ENCODE measurements at places on chromosomes 3 and 15.

GRCh38 chr15:78092261-78093041 is at the start of gene SH2D7:
Gene SH2D7, plus strand, starts transcription at chr15:78092561. Its CDS starts 24 bp downstream, at chr15:78092585.
- no peak for DNase-seq

DNA sequence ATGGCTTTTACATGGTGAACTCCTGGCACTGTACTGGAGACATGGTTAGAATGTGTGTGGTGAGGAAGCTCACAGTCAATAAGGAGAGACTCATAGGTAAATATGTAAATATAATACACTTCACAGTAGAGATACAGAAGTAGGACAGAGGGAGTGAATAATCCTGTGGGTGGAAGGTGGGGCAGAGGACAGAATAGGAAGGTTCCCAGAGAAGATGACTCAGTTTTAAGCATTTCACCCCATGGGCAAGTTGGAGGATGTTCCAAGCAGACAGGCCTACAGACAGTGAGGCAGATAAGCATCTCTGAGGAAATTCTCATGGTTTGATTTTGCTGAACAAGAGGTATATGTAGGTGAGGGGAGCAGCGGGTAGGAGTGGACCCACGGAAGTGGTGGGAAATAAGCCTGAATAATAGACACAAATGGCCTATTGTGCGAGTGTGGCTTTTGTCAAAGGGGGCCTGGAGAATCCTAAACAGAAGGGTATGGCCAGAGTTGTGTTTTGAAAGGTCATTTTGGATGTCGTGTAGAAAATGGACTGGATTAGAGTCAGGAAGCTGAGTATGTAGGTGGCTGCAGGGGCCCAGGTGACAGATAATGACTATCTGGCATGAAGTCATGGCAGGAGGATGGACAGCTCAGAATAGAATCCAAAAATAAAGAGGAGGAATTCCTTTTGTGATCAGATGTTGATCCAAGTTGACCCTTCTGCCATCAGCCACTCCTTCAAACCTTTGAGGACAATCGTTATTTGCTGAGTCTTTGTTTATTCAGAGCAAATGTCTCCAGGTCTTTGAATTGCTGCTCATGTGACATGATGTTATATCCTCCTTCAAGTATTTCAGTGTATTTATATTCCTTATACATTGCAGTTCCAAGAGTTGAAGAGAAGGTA is 97.3 kb upstream of the THRB start:
- DNase-seq: no peak

GRCh38 chr3:153215966-153216365 is 53.9 kb downstream of the RAP2B start:
- DNase-seq: no peak

DNA sequence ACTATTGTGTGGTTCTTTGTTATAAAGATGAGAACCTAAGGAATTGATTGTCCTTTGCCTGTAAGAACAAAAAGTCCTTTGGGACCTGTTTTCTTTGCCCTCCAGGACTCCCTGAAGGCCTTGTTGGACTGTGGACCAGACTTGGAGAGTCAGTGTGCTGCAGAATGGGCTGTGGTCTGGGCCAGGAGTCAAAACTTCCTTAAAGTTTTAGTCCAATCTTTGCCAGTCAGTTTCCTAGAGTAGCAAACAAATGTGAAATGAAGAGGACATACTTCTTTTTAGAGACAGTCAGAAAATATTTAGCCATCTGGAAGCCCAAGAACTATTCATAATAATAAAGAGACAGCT is 45.4 kb downstream of the PDE8A start:
- no peak for DNase-seq

GRCh38 chr15:48510976-48511375 is 134.5 kb downstream of the FBN1 start:
- no peak for DNase-seq

DNA sequence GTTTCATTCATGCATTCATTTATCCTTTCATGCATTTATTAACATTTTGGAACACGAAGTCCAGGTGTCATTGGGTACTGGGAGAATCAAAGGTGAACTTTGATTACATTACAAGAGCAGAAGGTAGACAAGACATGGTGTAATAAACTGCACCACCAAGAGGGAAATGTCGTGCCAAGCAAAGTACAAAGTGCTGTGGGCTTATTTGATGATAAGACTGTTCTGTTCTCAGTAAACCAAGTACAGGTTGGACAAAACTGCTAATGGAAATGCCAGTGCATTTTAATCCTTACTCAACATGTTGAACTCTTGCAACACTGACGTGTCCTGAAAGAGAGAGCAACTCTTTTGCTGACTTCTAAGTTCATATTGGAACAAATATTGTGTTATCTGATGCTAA is 69.4 kb downstream of the MME start:
- no peak for DNase-seq

DNA sequence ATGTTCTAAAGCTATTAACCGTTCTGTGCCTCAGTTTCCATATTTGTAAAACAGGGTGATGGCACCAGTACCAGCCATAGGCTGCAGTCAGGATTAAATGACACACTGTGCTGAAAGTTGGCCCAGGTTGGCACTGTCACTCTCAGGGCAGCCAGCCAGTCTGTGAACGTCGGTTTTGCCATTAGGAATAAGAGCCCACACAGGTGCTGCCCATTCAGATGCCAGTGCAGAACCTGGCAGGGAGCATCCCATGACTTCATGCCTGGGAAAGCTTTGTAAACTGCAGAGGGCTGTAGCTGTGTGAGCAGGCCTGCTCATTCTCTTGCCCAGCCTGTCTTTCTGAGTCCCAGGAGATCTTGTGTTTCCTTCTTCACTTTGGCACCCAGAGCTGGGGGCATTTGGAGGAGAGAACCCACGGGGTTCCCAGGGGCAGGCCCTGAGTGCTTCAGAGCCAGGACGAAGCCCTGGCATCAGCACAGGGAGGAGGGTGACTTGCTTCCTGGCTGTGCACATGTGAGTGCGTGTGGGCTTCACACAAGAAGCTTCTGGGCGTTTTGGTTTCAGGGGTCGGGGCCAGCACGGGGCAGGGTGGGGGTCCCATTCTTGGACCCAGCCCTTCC is 46.9 kb downstream of the ZNF710 start:
- no peak for DNase-seq

DNA sequence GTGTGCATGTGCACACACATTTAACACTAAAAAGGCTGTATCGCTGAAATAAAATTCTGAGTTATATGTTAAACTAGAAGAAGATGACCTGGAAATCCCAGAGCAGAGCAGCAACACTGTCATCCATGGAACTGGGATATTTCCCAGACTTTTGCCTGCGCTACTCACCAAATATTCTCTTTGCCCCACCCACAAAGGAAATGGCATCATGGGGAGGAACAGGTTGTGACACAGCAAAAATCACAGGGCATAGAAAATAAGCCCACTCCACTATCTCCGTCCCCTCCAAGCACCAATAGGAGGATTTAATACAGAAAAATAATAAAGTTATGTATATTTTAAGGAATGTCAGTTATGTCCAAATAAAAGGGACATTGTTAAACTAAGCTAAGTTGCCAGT is 71.7 kb downstream of the COL8A1 start:
- DNase-seq: no peak

DNA sequence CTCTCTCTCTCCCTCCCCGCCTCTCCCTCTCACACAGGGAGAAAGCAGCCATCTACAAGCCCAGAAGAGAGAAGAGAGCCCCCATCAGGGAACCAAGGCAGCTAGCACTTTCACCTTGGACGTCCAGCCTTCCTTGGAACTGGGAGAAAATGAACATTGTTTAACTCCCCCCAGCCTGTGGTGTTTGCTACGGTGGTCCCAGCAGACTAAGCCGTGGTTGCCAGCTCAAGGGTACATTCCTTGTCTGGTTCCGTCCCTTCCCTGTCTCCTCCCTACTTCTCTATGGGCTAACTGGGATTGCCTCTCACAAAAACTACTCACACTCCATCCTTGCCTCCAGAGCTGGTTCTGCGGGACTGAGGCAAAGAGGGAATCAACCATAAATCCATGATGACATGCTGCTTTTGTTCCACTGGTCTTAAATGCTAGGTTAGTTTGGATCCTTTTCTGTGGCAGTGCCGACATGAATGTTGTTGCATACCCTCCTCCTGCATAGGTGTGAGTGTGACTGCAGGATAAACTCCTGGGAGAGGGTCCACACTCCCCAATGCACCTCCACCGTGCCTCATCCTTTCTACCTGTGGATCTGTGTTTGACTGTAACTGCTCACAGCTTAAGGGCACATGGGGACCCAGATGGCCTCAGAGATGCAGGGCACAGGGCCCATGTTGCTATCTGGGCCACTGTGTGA is 12.0 kb downstream of the C3orf22 start:
- DNase-seq: no peak

DNA sequence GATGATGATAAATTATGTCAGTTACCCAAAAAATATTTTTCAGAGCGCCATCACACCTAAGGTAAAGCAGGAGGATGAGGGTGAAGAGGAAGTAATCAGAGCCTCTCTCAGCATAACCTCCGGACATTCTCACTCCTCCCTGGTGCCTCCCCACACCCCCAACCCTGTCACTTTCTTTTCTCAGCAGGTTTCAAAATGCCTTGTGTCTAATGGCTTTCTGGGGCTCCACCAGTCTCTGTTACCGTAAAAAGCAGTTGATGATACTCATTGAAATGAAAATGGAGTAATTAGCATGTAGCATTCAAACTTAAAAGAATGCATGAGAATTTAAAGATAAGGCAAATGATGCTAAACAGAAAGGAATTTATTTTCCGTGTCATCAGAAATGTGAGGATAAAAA is 180.0 kb downstream of the ERC2 start:
- no peak for DNase-seq

DNA sequence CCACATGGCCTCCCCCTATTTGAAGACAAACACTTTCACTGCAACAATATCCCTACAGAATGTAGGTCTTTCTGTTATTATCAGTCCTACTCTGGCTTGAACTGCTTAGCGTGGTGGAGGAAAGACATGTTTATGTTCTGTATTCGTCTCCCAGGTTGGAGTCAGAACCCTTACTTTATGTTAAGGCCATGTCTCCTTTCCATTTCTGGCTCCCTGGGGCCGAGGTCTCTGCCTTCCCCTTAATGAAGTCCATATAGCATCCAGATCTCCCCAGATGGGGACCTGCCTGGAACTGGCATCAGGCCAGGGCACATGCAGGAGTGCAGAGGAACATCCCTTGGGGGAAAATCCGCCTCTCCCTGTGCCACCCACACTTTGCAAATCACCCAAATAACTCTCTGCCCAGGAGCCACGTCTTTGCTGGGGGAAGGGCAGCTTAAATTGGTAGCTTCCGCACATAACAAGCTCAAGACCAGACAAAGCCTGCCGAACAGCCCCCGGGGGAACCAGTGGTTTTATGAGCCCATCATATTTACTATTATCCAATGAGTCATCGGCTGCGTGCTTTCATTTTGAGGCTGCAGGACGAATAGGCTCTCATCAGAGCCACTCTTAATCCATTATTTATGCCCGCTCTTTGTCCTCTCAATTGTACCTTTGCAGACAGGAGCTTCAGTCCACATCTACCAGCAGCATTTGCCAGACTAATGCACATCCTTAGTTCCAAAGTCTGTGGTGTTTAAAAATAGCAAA is 237.0 kb downstream of the UACA start:
- no peak for DNase-seq

GRCh38 chr3:33355611-33356010 is 78.4 kb downstream of the FBXL2 start:
- no peak for DNase-seq

DNA sequence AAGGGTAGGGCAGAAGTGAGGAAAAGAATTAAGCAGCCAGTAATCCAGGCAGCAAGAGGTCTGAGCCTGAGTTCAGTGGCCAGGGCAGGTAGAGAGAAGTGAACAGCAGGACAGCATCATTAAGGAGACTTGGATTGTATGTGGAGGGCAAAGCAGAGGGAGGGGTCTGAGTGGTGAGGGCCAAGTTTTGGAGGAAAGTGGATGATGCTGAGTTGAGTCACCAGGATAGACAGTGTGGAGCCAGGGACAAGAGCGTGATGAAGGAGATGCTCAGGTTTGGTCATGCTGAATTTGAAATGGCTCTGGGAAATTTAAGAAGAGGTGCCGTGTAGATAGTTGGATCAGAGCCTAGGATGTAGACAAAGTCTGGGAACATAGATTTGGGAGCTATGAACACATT is 93.1 kb downstream of the ARHGEF26 start:
- no peak for DNase-seq

DNA sequence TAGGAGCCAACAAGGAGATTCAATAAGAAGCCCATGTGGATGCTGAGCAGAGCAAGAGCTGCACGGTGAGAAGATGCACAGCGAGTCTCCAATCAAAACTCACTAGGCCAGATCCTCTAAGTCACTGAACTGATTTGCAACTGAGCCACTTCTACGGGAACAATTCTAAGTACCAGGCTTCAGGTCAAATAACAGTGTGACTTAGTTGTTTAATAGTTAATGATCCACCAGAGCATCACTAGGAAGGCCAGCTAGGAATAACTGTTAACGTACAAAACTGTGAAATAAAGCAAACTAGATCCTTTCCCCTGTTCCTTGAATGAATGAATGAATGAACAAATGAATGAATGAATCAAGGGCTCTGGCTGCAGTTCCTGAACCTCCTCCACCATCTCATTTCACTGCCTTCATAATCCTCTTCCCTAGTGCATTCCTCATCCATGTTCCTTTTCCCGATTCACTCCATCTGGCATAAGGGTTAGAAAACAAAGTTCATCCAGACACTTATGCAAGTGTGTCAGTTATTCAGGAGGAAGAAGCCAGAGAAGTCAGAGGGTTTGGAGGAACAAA is 59.7 kb downstream of the ATP8B4 start:
- DNase-seq: no peak

- DNase-seq: no peak
Measured at GRCh38 chr15:36175741-36176291, 403.6 kb upstream of the CDIN1 start.

GRCh38 chr3:191235331-191236314 is 36.6 kb downstream of the OSTN start:
- peak; percentile 40 for DNase-seq

- peak; percentile 18 for DNase-seq
Measured at GRCh38 chr3:177057768-177058167, 139.5 kb downstream of the TBL1XR1 start.

DNA sequence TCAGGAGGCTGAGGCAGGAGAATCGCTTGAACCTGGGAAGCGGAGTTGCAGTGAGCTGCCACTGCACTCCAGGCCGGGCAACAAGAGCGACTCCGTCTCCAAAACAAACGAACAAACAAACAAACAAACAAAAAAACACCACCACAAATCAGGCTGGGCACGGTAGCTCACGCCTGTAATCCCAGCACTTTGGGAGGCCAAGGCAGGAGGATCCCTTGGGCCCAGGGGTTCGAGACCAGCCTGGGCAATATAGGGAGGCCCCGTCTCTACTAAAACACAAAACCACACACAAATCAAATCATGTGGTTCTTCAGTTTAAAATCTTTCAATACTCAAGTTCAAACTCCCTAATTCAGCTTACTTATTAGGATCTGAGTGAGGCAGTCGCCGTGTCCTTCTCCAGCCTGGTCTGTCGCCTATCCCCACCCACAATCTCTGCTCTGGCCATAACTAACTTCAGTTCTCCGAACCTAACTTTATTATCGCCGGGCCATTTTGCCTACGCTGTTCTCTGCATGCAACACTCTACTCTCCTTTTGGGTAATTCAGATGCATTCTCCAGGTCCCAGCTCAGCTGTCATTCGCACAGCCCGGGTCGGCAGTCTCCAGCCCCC is 660 bp upstream of the RTF1 start:
- DNase-seq: peak; percentile 27
